ENCODE measurements at places on chromosomes 13 and 19.
A peak's percentile ranks its signal among the peaks of the same experiment; 100 is the strongest.

- DNase-seq, result peak; percentile 10
These were observed 46.2 kb downstream of the FNDC3A start for GRCh38 chr13:49021953-49022352.

- DNase-seq, result peak; percentile 44
These were observed 1.3 kb downstream of the ITGBL1 start for GRCh38 chr13:101453784-101454201.

GRCh38 chr19:29509456-29509855, 16.3 kb upstream of the VSTM2B start:
- no peak for DNase-seq

GRCh38 chr13:113856716-113857065, 7.2 kb downstream of the GAS6 start:
- peak; percentile 49 for DNase-seq

DNA sequence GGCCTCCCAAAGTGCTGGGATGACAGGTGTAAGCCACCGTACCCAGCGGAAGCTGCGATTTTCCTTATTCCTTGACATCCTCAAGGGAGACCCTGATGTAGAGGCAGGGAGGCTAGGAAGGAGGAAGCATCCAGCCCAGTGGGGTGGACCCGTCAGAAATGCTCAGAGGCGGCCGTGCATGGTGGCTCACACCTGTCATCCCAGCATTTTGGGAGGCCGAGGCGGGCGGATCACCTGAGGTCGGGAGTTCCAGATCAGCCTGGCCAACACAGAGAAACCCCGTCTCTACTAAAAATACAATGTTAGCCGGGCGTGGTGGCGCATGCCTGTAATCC, 11.6 kb downstream of the GZMM start:
- no peak for DNase-seq

DNA sequence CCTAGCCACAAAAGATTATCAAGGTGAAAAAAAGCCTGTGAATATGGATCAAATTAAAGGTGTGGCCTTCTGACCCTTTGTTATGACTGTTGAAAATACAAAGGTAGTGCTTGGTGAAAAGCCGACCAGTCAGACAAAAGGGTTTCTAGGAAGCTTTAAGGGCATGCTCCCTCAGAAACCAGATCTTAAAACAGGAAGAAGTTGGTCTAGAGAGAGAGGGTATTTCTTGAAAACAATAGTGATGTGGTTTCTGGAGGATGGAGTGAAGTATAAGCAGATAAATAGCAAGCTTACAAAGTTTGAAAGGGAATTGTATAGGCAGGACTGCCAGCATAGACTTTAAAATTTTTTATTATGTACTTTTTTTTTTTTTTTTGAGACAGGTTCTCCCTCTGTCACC, 5.0 kb upstream of the EID2 start:
- DNase-seq, result no peak

- DNase-seq, result no peak
These were observed 211.7 kb upstream of the STARD13 start for GRCh38 chr13:33497146-33497845.

DNA sequence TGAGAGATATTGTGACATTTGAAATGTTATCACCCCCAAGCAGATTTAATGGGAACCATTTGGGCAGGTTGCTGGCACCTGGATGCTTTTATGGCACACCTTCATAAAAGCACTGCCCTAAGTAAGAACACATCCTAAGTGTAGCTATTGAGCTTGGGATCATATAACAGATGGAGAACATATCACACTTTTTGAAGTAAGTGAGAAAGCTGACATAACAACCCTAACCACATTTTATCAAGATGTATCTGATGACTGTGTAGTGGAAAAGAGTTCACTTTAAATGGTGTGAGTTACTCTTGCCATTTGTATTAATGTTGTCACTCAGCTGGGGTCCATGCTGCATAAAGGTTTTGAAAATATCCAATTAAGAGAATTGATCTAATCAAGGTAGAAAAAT, 287.9 kb downstream of the DCLK1 start:
- DNase-seq, result no peak

GRCh38 chr19:30163663-30164062, 208.5 kb upstream of the ZNF536 start:
- DNase-seq, result no peak

DNA sequence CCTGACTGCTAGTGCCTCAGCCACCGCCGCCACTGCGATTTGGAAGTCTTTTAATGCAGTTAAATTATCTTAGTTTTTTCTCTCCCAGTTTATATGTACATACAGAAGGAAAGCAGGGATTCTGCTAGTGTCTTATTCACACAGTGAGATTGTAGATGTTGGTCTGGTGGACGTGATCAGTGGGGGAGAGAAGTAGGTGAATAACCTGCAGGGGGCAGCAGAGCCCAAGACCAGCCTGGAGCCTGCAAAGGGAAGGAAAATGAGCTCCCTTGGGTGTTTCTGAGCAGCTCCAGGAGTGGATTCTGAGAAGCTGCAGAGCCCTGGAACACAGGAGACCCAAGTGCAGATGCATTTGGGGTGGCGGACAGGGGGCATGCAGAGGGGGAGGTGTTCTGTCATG, 26.3 kb downstream of the ZNF844 start:
- DNase-seq, result no peak

- DNase-seq, result no peak
These were observed 19.1 kb downstream of the WDR88 start for GRCh38 chr19:33150852-33151518.

DNA sequence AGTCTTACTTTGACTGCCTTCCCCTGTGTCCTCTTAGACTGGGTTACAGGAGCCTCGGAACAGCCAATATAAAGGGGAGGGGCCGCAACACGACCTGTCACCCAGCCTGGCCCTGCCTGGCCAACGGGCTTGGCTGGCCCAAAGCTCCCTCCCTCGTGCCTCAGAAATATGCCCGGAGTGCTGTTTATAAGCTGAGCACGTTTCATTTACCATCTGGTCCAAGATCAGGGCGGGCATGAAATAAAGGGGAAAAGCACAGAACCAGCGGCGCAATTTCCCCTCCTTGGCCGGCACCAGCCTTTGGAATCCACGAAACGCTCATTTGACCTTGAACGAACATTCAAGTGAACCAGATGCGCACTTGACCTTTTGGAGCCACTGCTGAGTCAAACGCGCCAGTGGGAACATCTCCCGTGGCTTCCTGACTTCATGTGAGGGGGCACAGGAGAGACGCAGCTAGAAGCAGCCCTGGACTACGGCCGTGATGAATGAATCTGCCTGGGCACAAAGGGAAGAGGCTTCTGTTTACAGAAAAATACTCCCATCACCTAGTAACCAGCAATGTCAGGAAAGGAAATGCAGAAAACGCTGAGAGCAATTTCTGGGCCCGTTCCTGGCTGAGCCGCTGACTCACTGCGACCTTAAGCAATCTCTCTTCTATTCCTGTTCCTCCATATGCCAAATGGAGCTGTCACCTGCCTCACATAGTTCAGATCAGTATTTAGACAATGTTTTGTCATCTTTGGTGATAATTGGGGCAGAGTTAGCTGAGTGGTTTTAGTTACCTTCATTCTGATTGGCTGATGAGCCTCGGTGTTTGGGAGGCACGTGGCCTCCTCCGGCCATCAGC, 53.3 kb downstream of the RFX2 start:
- peak; percentile 78 for DNase-seq

DNA sequence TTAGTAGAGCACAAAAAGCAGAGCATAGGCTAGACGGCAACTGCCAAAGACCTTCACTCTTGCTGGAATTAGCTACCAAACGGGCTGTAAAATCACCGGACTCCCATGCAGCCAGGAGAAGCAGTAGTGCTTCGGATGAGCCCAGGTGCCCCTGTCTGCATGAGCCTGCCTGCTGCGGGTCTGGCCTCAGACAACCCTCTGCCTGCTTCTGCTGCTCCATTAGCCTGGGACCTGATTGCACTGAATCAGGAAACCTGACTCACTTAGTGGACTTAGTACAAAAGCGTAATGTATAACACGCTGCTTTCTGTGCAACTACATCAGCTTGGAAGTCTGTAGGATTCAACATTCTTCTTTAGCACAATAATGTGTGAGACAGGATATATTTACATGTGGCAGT, 170.0 kb downstream of the LMO7 start:
- DNase-seq, result no peak

- peak; percentile 19 for DNase-seq
These were observed 30.3 kb upstream of the SEMA6B start for GRCh38 chr19:4589579-4590410.

GRCh38 chr19:45100846-45101252, 7.9 kb downstream of the PPP1R37 start:
- no peak for DNase-seq

DNA sequence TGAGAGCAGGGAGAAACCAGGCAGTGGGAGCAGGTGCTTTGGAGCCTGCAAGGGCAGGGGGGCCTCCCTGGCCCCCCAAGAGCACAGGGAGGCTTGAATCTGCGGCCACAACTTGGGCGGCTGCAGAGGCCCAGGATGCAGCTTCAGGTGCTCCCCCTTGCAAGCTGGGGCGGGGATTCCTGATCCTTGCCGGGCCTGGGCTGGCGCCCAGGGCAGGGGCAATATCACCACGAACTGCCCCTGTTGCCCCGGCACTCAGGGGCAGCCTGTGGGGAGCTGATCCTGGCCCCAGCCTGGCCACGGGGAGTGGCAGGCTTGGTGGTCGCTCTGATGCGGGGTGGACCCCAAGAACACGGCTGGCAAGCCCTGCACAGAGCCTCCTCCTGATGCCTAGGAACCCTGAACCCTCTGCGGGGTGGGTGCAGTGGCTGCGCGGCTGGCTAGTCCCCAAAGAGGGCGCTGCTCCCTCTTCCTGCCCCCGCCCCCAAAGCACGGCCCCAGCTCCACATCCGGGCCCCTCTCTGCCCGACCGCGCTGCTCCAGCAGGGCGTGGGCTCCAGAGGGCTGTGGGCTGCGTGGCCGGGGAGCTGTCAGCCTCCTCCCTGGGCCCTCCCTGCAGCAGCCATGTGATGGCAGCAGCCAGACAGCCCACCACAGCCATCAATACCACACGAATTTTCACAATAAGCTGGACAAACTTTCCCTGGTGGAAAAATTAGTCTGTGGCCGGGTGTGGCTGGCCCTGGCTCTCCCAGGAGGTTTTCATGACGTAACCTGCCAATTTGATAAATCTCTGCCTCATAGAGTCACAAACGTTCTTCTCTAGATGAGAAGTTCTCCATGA, 21.0 kb downstream of the TNFSF9 start:
- DNase-seq, result no peak

DNA sequence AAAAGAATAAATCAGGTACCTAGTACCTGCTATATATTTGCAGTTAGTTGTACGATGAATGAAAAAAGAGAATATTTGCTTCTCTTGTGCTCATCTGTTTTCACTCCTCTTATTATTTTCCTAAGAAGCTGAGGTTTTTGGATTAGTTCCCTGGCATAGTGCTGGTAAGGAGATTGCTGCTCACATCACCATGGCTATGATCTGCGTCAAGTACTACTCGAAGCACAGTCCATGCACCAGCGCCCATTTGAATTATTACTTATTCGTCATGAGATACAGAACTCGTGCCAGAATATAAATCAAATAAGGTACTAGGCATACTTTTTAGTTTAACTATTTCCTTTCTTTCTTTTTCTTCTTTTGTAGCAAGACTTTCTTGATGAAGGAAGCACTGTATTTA, 7.1 kb downstream of the SERTM1 start:
- no peak for DNase-seq

GRCh38 chr13:113937527-113938180, 36.2 kb downstream of the C13orf46 start:
- no peak for DNase-seq

GRCh38 chr19:46471116-46471733, at the start of gene PNMA8A:
Gene PNMA8A, minus strand, starts transcription at chr19:46471563. Its CDS starts 528 bp downstream, at chr19:46471035.
- peak; percentile 31 for DNase-seq

DNA sequence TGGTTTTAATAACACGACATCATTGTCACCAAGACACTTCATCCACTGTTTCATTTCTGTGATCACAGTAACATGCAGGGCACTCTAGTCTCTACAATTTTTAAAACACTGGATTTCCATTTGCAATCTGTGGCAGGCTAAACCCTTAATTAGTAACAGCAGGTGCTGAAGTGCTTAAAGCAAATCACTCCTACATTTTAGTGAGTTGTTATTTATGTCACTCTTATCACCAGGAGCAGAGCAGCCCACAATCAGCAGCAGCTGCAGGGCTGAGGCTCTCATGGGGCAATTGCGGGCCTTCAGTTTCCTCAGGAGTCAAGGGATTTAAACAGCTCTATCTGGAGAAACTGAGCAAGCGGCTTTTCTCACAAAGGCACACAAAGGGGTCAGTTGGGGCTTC, 1.6 kb downstream of the SOHLH2 start:
- DNase-seq, result no peak

- no peak for DNase-seq
These were observed 28.4 kb upstream of the TIMM44 start for GRCh38 chr19:7971553-7972520.

DNA sequence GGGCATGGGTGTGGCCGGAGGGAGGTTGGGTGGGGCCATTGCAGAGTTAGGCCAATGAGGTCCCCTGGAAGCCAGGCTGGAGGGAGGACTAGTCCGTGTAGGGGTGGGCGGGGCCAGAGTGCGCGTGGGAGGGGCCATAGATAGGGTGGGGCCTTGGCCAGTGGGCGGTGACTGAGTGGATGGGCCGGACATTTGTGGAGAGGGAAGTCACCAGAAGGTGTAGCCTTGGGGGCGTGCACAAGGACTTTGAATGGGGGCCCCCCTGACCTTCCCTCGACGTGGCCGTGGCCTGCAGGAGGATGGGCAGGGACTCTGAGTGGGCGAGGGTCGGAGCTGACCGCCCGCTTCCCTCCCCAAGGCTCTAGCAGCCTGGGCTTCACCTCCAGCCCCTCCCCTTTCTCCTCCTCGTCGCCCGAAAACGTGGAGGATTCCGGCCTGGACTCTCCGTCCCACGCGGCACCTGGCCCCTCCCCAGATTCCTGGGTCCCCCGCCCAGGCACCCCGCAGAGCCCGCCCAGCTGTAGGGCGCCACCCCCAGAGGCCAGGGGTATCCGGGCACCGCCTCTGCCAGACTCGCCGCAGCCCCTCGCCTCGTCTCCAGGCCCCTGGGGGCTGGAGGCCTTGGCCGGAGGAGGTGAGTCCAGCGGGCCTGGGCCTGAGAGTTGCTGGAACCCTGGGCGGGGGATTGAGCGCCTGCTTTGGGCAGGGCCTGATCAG, 16.5 kb upstream of the B3GNT3 start:
- DNase-seq, result no peak

- no peak for DNase-seq
These were observed 413.7 kb downstream of the FGF14 start for GRCh38 chr13:101988140-101988539.

- DNase-seq, result no peak
These were observed 41.4 kb downstream of the ZNF333 start for GRCh38 chr19:14731200-14731599.

GRCh38 chr13:78022164-78022877, 103.7 kb upstream of the EDNRB start:
- DNase-seq, result peak; percentile 21

- DNase-seq, result no peak
These were observed 583.7 kb downstream of the GPC6 start for GRCh38 chr13:93810264-93810663.

DNA sequence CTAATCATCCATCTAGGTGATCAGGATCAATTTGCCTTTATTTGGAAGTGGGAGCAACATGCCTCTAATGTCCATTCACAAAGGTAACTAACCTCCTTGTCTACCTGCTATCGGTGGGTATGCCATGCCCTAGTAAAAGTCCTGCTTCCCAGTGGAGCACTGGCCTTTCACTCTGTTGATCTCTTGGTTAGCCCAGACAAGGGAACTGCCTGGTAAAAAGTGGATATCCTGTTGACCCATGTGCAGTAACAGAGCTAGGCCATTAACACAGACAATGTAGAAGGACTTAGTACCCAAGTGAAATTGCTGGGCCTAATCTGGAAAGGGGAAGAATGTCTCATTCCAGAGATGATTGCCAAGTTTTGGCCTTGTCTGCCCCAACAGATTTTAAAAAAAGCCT, 171.5 kb upstream of the CSNK1A1L start:
- DNase-seq, result no peak

- no peak for DNase-seq
These were observed 4.2 kb downstream of the SPINT2 start for GRCh38 chr19:38268539-38268938.

GRCh38 chr13:108950333-108951010, 321.1 kb downstream of the MYO16 start:
- DNase-seq, result no peak
